ENCODE measurements at places on chromosomes 3 and 15.

- no peak for ATAC-seq
These were observed 60.6 kb upstream of the RYK start for GRCh38 chr3:134311265-134311664.

- ATAC-seq = no peak
These were observed 194.2 kb upstream of the CNTN3 start for GRCh38 chr3:74808506-74809275.

DNA sequence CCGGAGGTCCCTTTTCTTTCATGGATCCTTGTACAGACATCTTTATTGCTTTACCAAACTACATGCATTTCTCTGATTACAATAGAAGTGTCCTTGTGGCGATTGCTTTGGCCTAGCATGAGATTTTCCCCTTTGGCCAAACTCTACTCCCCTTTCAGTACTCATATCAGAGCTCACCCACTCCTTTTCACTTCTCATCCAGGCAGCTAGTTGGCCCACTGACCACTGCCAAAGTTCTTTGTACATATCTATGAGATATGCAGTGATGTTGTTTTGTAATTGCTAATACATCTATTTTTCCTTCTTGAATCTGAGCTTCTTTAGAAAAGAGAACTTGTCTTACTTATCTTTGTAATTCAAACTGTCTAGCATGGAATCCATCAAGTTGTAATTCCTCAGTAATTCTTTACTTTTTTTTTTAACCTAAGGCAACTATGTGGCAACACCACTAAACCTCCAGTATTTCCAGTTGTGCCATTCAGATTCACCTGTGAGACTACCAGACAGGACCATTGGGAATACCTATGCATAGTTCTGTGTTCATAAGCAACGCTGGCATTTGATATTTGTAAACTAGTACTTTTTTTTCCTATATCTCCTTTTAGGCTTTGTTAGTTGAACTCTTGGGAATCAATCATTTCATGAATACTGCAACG lies 39.2 kb downstream of the AADACL2 start:
- no peak for ATAC-seq

DNA sequence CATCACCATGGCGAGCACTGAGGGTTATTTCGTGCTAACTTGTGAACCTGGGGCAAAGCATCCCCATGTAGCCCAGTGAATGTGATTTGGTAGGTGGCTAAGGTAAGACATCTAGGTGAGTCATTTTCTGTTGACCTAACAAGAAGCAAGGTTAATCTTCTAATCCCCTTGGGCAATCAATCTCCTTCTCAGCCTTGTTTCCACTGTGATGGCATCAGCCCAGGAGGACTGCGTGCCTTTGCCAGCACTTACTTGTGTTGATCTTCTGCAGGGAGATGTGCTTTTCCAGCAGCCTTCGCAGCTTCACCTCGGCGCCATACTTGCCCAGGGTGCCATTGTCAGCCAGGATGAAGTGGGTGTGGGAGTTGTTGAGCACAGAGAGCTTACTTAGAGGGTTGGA lies 35.7 kb downstream of the TRPM1 start:
- ATAC-seq = no peak

DNA sequence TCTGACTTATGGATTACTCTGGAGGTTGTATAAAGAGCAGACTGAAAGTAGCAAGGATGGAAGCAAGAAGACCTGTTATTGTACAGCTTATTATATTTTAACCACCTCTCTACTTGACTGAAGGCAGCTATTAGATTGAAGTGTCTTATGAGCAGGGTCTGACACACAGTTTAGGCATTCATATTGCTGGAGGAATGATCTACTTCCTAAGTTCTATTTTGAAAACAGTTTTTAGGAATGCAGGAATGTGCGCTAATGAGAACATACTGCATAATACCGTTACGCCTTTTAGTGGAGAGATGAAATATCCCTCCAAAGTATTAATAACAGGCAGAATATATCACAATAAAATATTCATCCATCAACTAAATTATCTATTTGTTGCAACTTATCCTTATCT lies 193.3 kb downstream of the ISL2 start:
- no peak for ATAC-seq

DNA sequence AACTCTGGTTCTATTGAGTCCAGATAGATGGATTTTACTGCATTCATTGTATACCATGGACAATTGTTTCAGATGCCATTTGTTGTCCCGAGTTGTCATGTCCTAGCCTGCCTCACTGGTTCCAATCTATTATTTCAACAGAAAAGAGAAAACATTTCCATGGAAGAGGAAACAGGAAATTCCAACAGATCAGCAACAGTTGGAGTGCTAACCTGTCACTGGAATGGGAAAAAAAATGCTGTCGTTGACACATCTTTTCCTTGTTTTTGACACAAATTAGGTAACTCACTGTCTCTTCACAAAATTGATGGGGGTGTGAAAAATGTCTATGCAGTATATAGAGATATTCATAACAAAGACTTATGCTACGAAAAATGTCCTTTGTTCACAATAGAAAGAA lies 432.0 kb upstream of the TBL1XR1 start:
- ATAC-seq = no peak

- no peak for ATAC-seq
These were observed 60.5 kb downstream of the STARD5 start for GRCh38 chr15:81263477-81263876.

DNA sequence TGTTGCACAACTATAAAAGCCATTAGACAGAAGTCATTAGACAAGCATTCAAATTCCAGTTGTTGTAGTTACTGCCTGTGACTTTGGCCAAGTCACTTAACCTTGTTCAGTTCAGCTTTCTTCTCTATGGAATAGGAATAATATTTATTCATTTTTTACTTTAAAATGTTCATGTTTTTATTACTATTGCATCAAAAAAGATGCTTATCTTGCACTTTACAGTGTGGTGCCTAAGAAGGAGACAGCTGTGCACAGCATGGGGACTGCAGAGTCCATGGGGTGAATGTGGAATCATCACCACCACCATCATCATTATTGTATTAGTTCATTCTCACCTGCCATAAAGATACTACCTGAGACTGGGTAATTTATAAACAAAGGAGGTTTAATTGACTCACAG lies 504.2 kb downstream of the SOX2 start:
- no peak for ATAC-seq

GRCh38 chr3:112333002-112333380 lies at the start of gene CD200:
Gene CD200 (plus strand): TSS chr3:112333156. CDS start chr3:112333213, 57 bp downstream.
- peak; percentile 76 for ATAC-seq

DNA sequence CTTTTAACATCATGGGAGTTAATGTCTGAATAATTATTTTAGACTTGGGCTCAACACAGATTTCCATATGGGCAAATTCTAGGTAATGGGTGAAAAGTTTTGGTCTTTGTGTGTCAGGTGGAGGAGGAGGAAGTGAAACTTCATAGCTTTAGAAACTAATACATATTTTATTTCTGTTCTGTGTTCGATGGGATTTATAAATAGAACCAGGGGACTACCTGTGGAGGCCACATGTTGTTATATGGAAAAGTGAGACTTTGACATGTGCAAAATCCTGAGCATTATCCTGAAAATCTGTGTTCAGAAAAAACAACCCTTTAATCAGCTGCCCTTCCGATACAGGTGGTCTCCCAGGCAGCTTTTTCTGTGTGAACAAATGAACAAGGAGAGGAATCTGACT lies 209.5 kb downstream of the SOX2 start:
- peak; percentile 76 for ATAC-seq

DNA sequence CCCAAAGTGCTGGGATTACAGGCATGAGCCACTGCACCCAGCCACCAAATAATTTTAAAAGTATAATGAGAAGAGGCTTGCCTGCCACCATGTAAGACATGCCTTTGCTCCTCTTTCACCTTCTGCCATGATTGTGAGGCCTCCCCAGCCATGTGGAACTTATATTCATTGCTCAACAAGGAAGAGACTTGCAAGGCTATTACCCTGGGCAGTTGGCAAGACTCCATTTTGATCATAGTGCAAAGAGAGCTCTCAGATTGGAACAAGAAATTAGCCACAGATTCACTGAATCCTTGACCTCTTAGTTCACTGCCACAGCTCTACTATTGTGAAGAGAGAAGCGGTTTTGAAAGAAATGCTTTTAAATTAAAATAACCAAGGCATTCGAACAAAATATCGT lies 6.1 kb downstream of the SCAP start:
- ATAC-seq = no peak

- peak; percentile 88 for ATAC-seq
These were observed at the start of gene ZNF502 for GRCh38 chr3:44712455-44713075. Gene ZNF502 (plus strand): TSS chr3:44712660. CDS start chr3:44720262, 7,602 bp downstream.

GRCh38 chr15:100732211-100733055 lies 130.0 kb downstream of the ASB7 start:
- ATAC-seq = no peak

DNA sequence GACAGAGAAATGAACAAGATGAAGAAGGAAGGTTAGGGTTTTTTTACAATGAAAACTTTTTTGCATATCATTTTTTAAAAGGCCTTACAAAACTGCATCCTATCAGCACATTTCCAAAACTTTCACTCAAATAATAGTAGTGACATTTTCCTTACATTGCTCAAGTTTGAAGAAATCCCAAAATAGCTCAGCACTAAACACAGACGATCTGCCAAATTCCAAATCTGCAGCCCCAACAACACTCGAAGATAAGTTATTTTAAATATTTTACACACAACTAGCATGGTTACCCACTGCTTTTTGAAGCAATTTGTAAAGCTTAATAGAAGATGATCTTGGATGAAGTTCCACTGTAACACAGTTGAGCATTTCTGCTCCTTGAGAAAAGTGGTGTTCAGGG lies 535.6 kb upstream of the ALCAM start:
- ATAC-seq = no peak

GRCh38 chr15:67953299-67953698 lies 100.8 kb upstream of the PIAS1 start:
- ATAC-seq = no peak

- ATAC-seq = no peak
These were observed 1144.7 kb downstream of the OTOL1 start for GRCh38 chr3:162641317-162641716.

DNA sequence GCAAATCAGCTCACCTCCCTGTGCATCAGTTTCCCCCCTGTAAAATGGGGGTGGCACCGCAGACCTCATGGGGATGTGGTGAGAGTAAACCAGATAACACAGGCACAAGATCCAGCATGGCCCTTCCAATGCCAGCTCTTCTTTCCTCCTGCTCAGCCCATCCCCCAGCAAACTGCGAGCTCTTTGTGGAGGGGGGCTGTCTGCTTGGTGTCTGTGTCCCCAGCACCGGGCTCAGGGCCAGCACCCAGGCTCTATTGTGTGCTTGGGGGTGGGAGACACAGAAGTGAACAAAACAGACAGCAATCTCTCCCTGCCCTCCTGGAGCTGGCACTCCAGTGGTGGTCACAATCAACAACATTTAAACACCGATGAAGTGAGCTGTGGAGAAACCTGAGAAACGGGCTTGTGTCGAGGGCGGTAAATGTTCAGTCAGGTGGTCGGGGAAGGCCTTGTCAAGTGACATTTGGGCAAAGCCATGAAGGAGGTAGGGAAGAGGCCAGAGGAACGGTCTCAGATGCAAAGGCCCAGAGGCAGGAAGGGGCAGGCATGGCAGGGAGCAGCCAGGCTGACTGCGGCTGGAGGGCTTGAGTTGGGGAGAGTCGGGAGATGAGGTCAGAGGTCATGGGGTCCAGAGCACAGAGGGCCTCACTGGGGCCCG lies 28.4 kb downstream of the GRIP2 start:
- ATAC-seq = no peak

- ATAC-seq = no peak
These were observed 29.9 kb upstream of the IQCF6 start for GRCh38 chr3:51808934-51809333.

- ATAC-seq = no peak
These were observed 82.9 kb upstream of the CCNL1 start for GRCh38 chr3:157242836-157243235.

- ATAC-seq = no peak
These were observed 293.6 kb upstream of the MDFIC2 start for GRCh38 chr3:70606018-70606417.

DNA sequence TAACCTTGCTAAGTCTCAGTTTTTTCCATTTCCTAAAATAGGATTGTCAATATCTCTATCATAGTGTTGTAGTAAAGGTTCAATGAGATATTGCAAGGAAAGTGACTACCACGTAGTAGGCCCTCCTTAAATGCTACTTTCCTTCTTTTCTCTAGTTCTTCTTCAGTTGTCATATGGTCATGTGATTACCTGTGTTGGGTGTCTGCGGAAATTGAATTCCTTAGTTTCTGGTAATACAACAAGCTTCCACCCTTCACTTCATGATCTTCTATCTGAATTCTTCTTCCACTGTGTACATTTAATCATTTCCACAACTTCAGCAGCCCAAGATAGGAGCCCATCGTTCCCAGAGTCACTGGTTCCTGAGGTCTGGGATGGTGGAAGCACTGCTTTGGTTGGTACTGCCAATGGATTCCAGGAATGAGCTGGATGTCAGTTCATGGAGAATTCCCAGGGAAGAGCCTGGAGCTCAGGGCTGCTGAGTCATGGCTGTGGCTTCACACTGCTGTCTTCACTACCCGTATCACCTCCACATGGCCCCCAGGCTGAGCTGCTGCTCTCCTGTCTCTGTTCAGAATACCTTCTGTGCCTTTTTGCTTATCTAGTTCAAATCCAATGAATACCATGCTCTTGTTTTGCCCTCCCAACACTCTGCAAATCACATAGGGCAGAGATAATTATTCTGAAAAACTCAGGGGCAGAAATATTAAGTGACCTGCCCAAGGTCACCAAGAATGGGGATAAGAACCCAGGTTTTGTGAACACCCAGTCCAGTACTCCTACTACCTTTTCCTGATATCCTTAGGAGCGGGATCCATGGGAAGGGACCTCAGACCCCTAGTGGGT lies 98.6 kb downstream of the RPL39L start:
- no peak for ATAC-seq

GRCh38 chr15:81105545-81105944 lies 28.5 kb upstream of the CFAP161 start:
- ATAC-seq = no peak

GRCh38 chr3:44890258-44890657 lies 15.8 kb downstream of the TGM4 start:
- no peak for ATAC-seq

- ATAC-seq = peak; percentile 67
These were observed 272.4 kb downstream of the TIGIT start for GRCh38 chr3:114566162-114566755.

DNA sequence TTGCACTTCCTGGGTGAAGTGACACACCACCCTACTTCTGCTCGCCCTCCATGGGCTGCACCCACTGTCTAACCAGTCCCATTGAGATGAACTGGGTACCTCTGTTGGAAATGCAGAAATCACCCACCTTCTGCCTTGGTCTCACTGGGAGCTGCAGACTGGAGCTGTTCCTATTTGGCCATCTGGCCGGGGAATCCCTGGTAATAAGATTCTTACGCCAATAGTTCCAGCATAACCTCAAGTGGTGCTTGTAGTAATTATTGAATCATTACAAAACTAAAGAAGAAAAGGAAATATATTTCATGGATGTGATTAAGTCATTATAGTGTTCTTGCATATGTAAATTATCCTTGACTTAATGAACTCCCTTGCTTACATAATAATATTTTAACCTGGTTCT lies 841.9 kb downstream of the CADM2 start:
- no peak for ATAC-seq
